ENCODE measurements at places on chromosomes 7 and 10.

- DNase-seq: no peak
Observed at GRCh38 chr7:98214811-98215321, 3.6 kb downstream of the BHLHA15 start.

GRCh38 chr10:58109731-58110130 lies 158.0 kb downstream of the IPMK start:
- DNase-seq: no peak

- no peak for DNase-seq
Observed at GRCh38 chr7:969403-969802, 5.9 kb downstream of the COX19 start.

GRCh38 chr10:111137007-111137406 lies 60.2 kb downstream of the ADRA2A start:
- no peak for DNase-seq

DNA sequence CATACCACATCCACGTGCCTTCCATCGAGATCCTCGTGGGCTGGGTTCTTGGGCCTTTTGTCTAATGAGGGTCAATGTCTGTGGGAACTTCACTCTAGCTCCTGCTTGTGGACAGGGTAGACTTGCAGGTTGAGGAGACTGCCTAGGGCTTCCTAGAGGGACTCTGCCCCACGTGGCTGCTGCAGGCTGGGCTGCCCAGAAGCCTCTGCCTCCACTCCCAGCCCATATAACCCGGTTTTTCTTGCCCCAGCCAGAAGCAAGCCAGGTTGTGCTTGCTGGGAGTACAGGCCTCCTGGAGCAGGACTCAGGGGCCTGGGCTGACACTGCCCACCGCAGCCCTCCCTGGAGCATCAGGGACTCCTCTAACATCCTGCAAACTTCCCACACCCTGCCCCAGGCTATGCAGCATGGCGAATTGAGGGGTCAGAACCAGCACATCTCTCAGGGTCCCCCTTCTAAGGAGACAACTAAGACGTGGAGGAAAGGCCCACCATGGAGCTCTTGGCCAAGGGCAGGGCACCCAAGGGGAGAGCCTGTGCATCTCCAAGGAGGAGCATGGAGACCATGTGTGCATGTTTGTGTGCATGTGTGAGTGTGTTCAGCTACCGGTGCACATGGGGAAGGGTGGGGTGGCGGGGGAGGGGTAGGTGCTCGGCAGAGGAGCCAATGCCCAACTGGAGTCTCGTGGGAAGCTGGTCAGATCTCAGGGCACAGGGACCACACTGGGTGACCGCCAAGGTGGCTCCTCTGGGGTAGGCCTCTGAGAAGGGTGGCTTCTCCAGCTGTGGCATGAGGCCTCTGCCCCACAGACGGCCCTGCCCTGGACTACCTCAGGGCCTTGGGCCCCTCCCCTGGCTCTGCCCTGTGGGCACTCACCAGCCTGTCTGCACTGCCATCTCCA lies 62.6 kb downstream of the RASGEF1A start:
- DNase-seq: no peak

DNA sequence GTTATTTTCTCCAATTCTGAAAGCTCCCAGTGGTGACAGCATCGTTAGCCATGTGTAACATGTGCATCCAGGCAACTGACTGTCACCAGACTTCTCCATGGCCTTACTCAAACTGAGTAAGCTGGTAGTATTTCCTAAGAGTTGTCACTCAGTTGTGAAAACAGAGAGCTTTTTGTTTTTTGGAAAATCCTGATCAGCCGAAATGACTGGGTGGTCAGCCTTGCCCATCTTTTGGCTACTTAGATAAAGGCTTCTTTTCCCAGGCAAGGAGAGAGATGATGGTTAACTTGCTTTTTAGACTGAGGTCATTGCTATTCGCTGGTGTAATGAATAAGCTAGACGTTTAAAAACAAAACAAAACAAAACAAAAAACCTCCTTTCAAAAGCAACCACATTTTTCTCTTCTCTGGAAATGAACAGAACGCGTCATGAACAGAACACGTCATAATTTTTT lies 159.5 kb upstream of the KLF14 start:
- DNase-seq: no peak

DNA sequence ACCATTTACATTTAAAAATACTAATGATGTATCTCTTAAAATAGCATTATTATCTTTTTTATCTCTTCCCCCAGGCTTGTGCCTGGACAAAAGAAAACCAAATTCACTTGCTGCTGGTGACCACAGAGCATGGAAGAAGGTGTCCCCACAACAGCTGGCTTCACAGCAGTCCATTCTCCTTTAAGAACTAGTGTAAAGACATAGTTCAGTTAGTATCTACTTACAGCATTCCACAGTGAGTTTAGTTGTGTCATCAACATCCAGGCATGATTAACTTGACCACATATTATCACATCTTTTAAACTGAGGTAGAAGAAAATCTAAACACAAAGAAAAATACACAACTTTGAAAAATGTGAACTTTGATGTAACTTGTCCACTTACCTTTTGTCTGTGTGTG lies 55.0 kb downstream of the LRRC17 start:
- no peak for DNase-seq

DNA sequence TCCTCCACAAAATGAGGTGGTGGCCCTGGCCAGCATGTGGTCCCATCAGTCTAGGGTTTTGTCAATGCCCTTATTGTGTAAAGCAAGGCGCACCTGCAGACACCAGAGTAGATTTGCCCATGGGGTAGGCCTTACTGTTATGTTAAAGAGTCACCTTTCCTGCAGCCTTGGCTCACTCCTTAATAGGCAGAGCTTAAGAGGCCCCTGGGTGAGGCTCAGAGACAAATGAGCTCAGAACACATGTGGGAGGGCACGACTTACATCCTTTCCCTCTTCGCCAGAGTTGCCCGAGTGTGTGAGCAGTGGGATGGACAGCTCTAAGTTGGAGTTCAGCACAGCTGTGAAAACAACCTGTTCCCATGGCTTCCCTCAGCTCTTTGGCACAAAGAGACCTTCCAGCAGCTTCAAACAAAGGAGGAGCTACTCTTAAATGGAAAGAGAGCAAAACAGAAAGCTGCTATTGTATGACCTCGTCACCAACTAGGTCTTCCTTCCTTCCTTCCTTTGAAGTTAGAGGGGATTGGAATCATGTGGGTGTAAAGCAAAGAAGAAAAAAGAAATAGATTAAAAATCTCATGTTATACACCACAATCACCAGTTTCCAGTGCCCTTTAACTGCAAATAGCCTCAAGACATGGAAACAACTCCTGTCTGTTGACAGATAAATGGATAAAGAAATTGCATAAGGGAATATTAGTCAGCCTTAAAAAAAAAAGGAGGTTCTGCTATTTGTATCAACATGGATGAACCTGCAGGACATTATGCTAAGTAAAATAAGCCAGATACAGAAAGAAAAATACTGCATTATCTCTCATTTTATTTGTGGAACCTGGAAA lies 11.9 kb upstream of the XPNPEP1 start:
- DNase-seq: no peak

- DNase-seq: no peak
Observed at GRCh38 chr10:65968871-65969270, 957.0 kb upstream of the LRRTM3 start.

All from head of caudate nucleus (tissue), 42 donors.